H1 (cell line): ENCODE measurements at places on chromosomes 5 and 9.

DNA sequence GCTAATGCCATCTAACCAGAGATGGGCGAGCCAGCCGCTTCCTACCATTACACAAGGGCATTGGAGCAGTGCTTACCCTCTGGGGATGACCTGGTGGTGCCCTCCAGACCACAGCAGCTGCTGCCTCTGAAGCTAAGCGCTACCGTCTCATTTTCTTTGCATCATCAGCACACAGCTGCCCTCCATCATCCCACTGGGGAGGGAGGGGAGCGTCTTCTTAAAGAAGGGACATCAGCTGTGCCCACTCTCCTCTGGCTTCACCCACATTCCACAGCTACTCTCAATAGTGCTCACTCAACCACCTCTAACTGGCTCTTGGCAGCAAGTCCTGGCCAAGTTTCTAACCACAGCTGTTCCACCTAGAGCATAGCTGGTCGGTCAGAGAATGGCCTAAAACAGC is 503.4 kb downstream of the NFIB start:
- no peak overlapping the region for H3K27ac ChIP-seq
- no peaks in the 10 kb centered on the region for H3K36me3 ChIP-seq
- H3K4me3 ChIP-seq = no peak overlapping the region
- no peak for DNase-seq
- H3K27me3 ChIP-seq = no peaks in the 10 kb centered on the region

- H3K27me3 ChIP-seq = no peaks in the 10 kb centered on the region
- no peak overlapping the region for H3K4me3 ChIP-seq
- H3K27ac ChIP-seq = no peak overlapping the region
- no peaks in the 10 kb centered on the region for H3K36me3 ChIP-seq
- no peaks in the 10 kb centered on the region for H3K4me1 ChIP-seq
- DNase-seq = no peak
These were observed 24.8 kb upstream of the HNRNPA0 start for GRCh38 chr5:137778772-137779564.

DNA sequence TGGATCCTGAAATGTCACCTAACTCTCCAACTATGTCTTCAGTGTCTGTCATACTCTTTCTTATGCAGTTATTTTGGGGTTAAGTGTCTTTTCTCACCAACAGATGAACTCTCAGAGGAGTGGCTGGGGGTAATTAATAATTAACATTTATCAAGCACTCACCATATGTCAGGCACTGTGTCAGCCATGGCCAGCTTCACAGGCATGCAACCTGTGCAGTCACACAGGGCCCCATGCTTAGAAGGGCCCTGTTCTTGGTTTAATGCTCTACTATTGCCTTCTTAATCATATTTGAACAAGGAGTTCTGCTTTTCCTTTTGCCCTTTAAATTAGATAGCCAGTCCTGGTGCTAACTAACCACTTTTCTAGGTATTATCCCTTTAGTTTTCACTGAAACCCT is 3.4 kb upstream of the GRPEL2 start:
- H3K27me3 ChIP-seq = no peaks in the 10 kb centered on the region
- H3K27ac ChIP-seq = no peak overlapping the region
- no peak for DNase-seq
- H3K4me3 ChIP-seq = no peak overlapping the region
- no peaks in the 10 kb centered on the region for H3K4me1 ChIP-seq

- H3K4me1 ChIP-seq = peaks cover 9% of the 10 kb centered on the region
- no peak overlapping the region for H3K4me3 ChIP-seq
- H3K36me3 ChIP-seq = no peaks in the 10 kb centered on the region
- DNase-seq = no peak
- H3K27me3 ChIP-seq = no peaks in the 10 kb centered on the region
- no peak overlapping the region for H3K27ac ChIP-seq
These were observed 374.8 kb downstream of the NFIB start for GRCh38 chr9:13939134-13939533.

GRCh38 chr5:71860048-71860447 is 141.0 kb downstream of the CARTPT start:
- no peak for DNase-seq
- no peaks in the 10 kb centered on the region for H3K36me3 ChIP-seq
- no peak overlapping the region for H3K27ac ChIP-seq
- H3K4me1 ChIP-seq = peaks cover 4% of the 10 kb centered on the region; the same call in 1 of the 2 replicates

DNA sequence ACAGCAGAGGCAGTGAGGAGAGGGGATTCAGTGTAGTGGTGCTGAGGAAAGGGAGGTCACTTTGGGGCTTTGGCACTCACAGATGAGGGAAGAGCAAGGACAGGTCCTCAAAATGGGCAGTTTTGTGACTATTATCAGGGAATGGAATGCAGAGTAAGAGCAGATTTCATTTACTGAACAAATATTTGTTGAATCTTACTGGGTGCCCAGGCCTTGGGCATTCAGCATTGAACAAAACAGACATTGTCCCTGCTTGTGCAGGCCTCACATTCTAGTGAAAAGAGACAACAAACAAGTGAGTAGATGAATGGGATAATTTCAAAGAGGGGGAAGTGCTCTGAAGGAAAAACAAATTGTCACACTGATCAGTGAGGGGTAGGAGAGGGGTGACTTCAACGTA is 404.1 kb downstream of the DMRT2 start:
- no peak overlapping the region for H3K4me3 ChIP-seq
- no peaks in the 10 kb centered on the region for H3K27me3 ChIP-seq
- no peaks in the 10 kb centered on the region for H3K4me1 ChIP-seq
- no peaks in the 10 kb centered on the region for H3K36me3 ChIP-seq
- DNase-seq = no peak

GRCh38 chr5:80184235-80185023 is 71.4 kb downstream of the SERINC5 start:
- H3K36me3 ChIP-seq = no peaks in the 10 kb centered on the region
- peak overlapping the region; percentile 90 for H3K27ac ChIP-seq
- peak overlapping the region; percentile 34 for H3K4me3 ChIP-seq
- H3K4me1 ChIP-seq = peaks cover 25% of the 10 kb centered on the region
- no peaks in the 10 kb centered on the region for H3K27me3 ChIP-seq
- DNase-seq = peak; percentile 54

GRCh38 chr5:111741278-111741677 is 15.7 kb downstream of the NREP start:
- no peak overlapping the region for H3K4me3 ChIP-seq
- DNase-seq = no peak
- no peaks in the 10 kb centered on the region for H3K27me3 ChIP-seq
- H3K4me1 ChIP-seq = peaks cover 26% of the 10 kb centered on the region

- H3K27me3 ChIP-seq = no peaks in the 10 kb centered on the region
- no peaks in the 10 kb centered on the region for H3K4me1 ChIP-seq
- no peak overlapping the region for H3K27ac ChIP-seq
- no peaks in the 10 kb centered on the region for H3K36me3 ChIP-seq
- DNase-seq = no peak
- H3K4me3 ChIP-seq = no peak overlapping the region
These were observed 24.0 kb downstream of the OR1J1 start for GRCh38 chr9:122453677-122454135.

DNA sequence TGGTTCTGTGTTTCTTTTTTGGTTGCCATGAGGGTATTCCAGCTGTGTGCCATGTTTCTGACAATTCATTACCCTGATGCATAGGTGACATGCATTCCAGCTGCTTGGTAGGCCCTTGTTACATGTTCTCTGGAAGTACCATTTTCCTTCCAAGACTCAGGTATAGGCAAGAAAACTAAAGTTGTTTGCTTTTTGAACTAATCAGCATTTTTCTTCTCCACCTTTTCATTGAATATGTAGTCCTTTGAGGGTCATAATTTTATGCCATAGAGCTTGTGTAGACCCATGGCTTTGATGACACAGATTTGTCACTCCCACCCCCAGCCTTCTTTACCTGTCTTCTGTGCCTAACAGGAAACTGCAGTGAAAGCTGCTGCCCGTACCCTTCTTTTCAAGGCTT is 339.2 kb downstream of the MED10 start:
- H3K36me3 ChIP-seq = no peaks in the 10 kb centered on the region
- no peaks in the 10 kb centered on the region for H3K27me3 ChIP-seq
- no peaks in the 10 kb centered on the region for H3K4me1 ChIP-seq
- H3K4me3 ChIP-seq = no peak overlapping the region

DNA sequence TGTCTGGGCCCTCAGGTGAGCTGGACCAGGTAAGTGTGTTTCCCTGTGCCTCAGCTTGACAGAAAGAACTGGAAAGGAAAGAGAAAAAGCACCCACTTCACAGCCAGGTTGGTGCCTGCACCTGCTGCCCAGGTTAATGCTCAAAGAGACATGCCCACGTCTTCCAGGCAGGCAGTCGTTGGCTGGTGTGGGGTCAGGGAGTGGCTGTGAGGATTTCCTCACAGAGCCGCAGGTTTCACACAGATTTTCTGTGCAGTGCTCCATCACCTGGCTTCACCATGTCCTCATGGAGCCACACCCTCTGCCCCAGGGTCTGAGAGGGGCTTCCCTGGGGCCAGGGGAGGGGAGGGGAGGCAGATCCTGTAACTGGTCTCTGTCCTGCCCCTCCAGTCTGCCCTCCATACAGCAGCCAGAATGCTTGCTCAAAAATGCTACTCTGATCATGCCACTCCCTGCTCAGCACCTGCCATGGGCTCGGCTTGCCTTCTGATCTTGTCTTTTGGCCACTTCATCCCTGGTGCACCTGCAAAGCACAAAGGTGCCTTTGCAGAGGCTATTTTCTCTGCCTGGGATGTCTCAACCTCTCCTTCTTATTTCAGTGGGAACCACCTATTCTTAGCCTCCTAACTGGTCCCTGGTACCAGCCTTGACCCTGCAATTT is 82.5 kb upstream of the UBTD2 start:
- no peaks in the 10 kb centered on the region for H3K4me1 ChIP-seq
- no peak for DNase-seq
- no peaks in the 10 kb centered on the region for H3K27me3 ChIP-seq
- H3K36me3 ChIP-seq = peaks cover 3% of the 10 kb centered on the region

DNA sequence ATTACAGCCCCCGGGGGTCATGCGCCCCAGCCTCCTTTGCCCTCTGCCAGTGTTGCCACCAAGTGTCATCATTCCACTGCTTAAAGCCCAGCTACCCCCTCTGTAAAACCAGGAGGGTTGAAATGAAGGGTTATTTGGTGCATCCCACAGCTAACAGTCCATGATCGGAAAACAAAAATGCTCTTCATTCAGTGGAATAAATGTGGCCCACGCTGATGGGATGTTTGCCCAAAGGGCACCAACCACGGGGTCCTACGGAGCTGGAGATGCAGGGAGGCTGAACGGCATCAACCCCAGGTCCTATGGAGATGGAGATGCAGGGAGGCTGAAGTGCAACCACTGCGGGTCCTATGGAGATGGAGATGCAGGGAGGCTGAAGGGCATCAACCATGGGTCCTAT is 218.5 kb upstream of the IRX1 start:
- H3K27me3 ChIP-seq = no peaks in the 10 kb centered on the region
- DNase-seq = no peak
- no peaks in the 10 kb centered on the region for H3K36me3 ChIP-seq
- H3K4me3 ChIP-seq = no peak overlapping the region

DNA sequence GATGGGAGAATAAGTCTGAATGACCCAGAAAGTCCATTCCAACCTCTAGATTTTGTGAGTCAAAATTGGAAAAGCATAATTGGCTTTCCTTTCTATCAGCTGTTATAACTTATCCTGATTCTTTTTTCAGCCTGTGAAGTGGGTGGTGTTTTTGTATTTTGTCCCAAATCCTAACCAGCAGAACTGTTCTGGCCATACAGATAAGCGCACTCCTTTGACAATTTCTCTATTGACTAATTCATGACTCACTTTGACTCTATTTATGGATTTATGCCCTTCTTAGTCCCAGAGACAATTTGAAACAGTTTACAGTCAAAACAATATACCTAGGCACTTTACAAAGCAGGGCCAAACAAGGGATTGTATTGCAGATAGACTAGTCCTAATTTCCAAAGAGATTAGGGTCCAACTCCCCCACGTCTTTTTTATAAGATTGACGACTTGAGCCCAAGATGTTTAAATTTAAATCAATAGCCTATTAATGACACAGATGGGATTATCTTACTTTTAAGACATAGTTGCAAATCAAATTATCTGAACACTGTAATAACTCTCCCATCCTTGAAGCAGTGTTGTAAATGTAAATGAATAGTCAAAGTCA is 301.7 kb upstream of the SEMA6A start:
- no peak overlapping the region for H3K4me3 ChIP-seq
- no peaks in the 10 kb centered on the region for H3K36me3 ChIP-seq
- no peak overlapping the region for H3K27ac ChIP-seq
- no peak for DNase-seq

GRCh38 chr9:39587844-39588499 is 232.5 kb downstream of the SPATA31A1 start:
- no peak overlapping the region for H3K27ac ChIP-seq
- H3K4me1 ChIP-seq = no peaks in the 10 kb centered on the region

DNA sequence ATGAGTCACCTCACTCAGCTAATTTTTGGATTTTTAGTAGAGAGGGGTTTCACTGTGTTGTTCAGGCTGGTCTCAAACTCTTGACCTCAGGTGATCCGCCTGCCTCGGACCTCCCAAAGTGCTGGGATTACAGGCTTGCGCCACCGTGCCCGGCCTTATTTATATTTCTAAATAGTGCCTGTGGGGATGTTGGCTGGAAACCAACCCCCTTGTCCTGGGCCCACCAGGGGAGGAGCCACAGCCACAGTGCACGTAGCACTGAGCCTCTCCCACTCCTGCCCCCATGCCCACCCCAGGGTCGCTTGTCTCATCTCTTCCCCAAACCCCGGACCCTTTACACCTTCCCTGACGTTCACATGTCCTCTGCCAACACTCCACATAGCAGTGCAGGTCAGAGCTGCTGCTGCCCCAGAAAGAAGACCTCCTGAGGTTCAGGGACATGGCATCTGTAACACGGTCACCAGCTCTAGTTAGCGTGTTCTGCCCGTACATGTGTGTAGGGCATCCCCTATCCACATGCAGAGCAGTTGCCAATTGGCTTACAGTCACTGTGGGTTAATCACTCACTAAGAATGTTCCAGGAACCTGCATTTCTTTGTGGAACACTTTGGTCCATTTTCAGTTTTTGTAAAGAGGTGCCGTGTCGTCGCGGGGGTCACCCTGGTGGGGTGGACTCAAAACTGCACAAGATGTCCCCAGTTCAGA is 10.2 kb upstream of the MRPS2 start:
- peaks cover 33% of the 10 kb centered on the region for H3K36me3 ChIP-seq
- H3K4me3 ChIP-seq = no peak overlapping the region
- no peaks in the 10 kb centered on the region for H3K27me3 ChIP-seq
- no peak for DNase-seq
- H3K4me1 ChIP-seq = no peaks in the 10 kb centered on the region; the same call in 1 of the 2 replicates

DNA sequence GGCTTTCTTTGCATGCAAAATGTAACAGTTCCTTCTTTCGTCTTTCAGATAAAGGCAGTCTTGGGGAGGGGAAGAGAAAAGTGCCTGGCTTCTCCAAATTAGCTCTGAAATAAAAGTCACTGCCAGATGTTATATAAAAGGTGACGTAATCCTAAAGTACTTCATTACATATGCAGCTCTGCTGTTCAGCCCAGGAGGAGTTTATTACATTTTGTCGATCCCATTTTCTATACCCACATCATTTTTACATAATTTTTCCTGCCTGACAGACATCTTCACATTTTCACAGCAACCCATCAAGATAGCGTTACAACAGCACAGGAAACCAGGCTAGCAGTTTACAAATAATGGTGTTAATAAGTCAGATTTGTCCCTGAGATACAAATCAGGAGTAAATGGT is 86.7 kb upstream of the SLC30A5 start:
- no peaks in the 10 kb centered on the region for H3K27me3 ChIP-seq
- no peak overlapping the region for H3K27ac ChIP-seq
- DNase-seq = no peak
- no peaks in the 10 kb centered on the region for H3K4me1 ChIP-seq

- H3K27me3 ChIP-seq = no peaks in the 10 kb centered on the region
- H3K4me1 ChIP-seq = no peaks in the 10 kb centered on the region
- no peak overlapping the region for H3K4me3 ChIP-seq
- no peak for DNase-seq
- no peaks in the 10 kb centered on the region for H3K36me3 ChIP-seq
These were observed 30.6 kb upstream of the ADAMTS6 start for GRCh38 chr5:65512170-65512937.
